Activated CD4-positive, alpha-beta T cell treated with anti-CD3 and anti-CD28 coated beads, Interleukin-2, amount 10 ng/mL, durations not matched to agents 7 days and 5 days (primary cell): ENCODE measurements at places on chromosomes 12 and 14. TPM values are rescaled to one million over a fixed set of nuclear protein-coding genes. Genes with fewer than 3 reads are reported as not detected.

UBE3B gene
- total RNA-seq, result 37.4 TPM

GRCh38 chr12:19036673-19037357, 92.7 kb upstream of the PLEKHA5 start:
- H3K4me1 ChIP-seq, result no peaks in the 10 kb centered on the region
- H3K4me3 ChIP-seq, result no peak overlapping the region
- H3K27me3 ChIP-seq, result no peaks in the 10 kb centered on the region
- H3K36me3 ChIP-seq, result no peaks in the 10 kb centered on the region

WDR89 gene
- total RNA-seq, result 17.5 TPM

DBX2 gene
- total RNA-seq, result not detected

SOAT2 gene
- total RNA-seq, result 1.0 TPM

GRCh38 chr14:68140076-68140741, 320.6 kb downstream of the RAD51B start:
- no peak for DNase-seq
- H3K27me3 ChIP-seq, result no peaks in the 10 kb centered on the region
- no peak overlapping the region for H3K4me3 ChIP-seq
- H3K27ac ChIP-seq, result no peak overlapping the region

GRCh38 chr14:43471595-43471994, 1035.5 kb downstream of the FSCB start:
- H3K4me3 ChIP-seq, result no peak overlapping the region
- H3K27ac ChIP-seq, result no peak overlapping the region
- H3K36me3 ChIP-seq, result no peaks in the 10 kb centered on the region
- no peaks in the 10 kb centered on the region for H3K27me3 ChIP-seq

DNA sequence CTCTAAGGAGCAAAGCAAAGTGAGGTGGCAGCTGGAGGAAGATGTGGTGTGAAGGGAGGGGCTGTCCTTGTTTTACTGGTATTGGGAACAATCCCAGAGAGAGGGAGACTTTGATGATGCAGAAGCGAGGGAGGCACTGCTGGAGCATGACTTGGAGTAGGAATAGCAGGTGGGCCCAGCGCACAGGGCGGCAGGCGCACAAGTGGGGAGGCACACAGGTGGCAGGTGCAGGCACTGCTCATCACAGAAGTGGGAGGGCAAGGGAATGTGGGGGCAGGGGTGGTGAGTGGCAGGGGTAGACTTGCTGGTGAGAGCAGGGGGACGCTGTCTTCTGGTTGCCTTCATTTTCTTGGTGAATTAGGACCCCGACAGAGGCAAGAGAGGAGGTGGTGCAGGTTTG, 11.5 kb upstream of the IFI27 start:
- no peak for DNase-seq
- peaks cover 10% of the 10 kb centered on the region for H3K36me3 ChIP-seq
- no peak overlapping the region for H3K27ac ChIP-seq
- no peak overlapping the region for H3K4me3 ChIP-seq

DNA sequence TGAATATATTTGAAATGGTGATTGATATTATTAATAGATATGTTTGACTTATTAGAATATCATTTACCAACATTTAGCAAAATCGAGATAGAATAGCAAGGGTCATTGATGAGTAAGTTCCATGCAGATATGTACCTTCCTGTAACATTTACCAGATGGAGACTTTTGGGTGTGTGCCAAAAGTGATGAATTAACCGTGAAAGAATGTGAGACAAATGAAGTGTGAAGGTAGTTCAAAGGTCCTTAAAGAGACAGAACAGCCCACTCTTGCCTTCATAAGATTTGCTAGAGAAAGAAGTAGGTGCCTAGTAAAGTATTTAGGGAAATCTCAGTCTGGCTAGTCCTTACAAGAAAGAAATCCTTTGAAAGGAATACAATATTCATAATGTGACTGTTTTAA, 45.5 kb downstream of the FGD4 start:
- peaks cover 4% of the 10 kb centered on the region for H3K4me1 ChIP-seq
- no peaks in the 10 kb centered on the region for H3K36me3 ChIP-seq
- no peak for DNase-seq
- H3K27ac ChIP-seq, result no peak overlapping the region
- no peak overlapping the region for H3K4me3 ChIP-seq

ASCL4 gene
- total RNA-seq, result not detected

CCDC197 gene
- total RNA-seq, result not detected

CEBPE gene
- 0.67 TPM for total RNA-seq

EMP1 gene
- total RNA-seq, result 35.0 TPM

DNA sequence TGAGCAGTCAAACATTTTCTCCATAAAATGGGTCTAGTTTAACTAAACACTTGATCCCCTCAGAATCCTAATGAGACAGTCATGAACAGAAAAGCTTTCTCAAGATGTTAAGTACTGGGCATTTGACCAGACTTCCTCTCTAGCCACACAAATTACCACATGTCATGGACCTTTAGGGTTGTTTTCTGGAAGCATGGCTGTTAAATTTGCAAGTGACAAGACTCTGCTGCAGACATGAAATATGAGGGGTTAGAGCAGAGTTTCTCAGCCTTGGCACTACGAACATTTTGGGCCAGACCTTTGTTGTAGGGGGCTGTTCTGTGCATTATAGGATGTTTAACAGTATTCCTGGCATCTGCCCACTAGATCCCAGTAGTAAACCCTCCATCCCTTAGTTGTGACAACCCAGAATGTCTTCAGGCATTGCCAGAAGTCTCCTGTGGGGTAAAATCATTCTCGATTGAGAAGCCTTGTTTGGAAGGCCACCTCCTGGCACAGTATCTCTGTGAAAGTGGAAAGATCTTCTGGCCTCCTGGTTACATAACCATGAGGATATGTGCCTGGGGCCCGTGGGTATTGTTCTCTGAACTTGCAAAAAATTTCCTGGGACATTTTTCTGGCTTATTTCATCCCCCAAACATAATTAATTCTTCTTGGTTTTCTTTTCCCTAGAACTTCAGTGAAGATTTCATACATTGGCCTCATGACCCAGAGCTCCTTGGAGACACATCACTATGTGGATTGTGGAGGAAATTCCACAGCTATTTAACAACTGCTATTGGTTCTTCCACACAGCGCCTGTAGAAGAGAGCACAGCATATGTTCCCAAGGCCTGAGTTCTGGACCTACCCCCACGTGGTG, 4.3 kb downstream of the TMEM106C start:
- H3K4me1 ChIP-seq, result peaks cover 38% of the 10 kb centered on the region
- H3K36me3 ChIP-seq, result peaks cover 42% of the 10 kb centered on the region
- no peak overlapping the region for H3K27ac ChIP-seq
- no peak for DNase-seq
- no peaks in the 10 kb centered on the region for H3K27me3 ChIP-seq
